ENCODE measurements at places on chromosomes 3 and 15.

DNA sequence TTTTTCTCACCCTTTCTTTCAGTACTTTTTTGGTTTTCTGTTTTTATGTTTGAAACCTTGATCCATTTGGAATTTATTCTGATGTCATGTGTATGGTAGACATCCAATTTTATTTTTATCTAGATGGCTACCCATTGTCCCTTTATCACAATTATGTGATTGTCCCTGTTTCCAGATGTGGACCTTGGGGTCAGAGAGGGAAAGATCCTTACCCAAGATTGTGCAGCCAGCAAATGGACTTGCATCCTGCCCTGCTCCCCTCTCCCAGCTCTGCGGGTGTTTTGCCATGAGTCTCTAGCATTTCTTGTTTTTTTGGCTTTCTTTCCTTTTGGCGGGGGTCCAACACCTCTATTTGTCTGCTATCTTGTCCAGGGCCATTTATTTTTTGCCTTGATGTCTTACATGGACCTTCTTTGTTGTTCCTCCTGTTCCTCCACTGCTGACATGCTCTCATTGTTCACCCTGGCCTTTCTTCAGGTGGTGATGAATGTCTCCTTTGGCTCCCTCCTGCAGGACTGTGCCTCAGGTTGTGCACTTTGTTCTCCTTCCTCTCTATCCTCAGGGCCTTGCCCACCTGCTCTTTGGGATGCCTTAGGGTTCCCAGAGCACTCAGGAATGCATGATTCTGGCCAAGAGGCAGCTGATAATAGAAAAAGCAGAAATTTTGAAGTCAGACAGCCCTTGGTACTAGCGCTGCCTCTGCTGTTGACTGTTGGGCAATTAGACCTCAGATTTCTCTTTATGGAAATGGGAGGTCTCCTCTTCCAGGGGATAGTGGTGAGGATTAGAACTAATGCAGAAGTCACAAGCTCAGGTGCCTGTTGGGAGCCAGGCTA lies 84.3 kb downstream of the EEFSEC start:
- DNase-seq = no peak

- no peak for DNase-seq
Measured at GRCh38 chr3:177689869-177690268, 492.6 kb upstream of the TBL1XR1 start.

- no peak for DNase-seq
Measured at GRCh38 chr3:192128060-192128459, 599.3 kb downstream of the FGF12 start.

DNA sequence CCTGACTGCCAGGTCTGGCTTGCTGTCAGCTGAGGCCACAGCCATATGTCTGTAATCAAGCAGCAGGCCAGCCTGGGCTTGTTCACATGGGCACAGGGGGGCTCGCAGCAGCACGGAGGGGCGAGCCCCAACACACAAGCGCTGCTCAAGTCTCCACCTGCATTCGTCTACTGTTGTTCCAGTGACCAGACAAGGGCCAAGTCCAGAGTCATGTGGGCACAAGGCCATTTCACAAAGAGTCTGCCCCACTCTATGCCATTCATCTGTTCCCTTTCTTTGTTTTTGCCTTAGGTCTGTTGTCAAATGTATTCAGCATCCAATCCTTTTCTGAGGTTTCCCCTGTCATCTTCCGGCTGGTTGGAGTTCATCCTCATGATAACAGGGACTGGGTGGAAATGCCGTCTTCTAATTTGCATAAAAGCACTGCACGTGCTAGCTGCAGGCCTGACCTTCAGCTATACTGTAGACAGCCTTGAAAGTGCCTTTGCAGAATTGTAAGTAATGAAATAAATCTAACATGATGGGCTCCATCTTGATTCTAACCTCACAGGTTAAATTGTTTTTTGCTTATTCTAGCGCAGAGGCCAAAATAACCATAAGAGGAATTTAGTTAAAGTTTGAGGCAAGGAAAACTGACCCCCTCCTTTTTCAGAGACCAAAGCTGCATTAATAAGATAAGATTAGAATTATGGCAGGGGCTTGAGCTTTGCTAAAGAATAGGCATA lies 28.6 kb upstream of the KBTBD12 start:
- DNase-seq = no peak

DNA sequence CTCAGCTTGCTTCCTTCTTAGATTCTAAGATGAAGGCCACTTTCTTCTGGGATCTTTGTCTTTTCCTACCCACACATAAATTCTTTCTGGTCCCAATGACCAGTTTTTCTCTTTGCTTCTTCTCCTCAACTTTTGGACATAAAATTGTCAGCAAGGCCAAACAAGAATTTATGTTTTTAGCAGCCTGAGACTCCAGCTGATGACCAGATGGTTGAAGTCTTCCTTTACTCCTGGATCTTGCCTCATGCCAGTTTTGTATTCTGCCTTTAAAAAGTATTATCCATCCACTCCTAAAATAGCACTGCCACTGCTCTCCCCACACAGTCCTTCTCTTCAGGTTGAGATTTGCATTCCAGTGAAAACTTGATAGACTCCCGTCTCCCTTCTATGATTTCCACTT lies 236.0 kb downstream of the VPS13C start:
- no peak for DNase-seq

Measured in CD4-positive, alpha-beta T cell treated with Interleukin-4 for 1 hour (primary cell).